ENCODE measurements at places on chromosomes 1 and 21.

GRCh38 chr1:171158096-171158495 is 27.0 kb upstream of the FMO2 start:
- no peak for DNase-seq

GRCh38 chr1:213858581-213858980 is 129.2 kb upstream of the PROX1 start:
- no peak for DNase-seq

- no peak for DNase-seq
Measured at GRCh38 chr1:166999075-166999474, 10.0 kb downstream of the MAEL start.

DNA sequence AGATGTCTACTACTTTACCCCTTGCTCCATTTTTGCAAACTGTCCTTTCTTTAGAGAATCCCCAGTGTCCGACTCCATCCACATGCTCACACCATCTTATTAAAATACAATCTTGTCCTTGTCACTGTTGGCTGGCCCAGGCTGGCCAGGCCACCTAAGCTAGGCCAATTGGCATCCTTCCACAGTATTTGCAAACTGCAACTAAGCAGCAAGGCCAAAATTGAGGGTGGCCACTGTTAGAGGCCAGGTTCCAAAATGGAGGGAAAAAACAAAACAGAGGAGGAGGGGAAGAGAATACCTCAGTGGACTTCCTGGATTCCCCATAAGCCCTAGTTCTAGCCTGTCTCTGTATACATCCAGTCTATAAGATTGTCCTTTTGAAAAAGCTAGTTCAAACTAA is 4.3 kb downstream of the FAM89A start:
- DNase-seq: no peak

DNA sequence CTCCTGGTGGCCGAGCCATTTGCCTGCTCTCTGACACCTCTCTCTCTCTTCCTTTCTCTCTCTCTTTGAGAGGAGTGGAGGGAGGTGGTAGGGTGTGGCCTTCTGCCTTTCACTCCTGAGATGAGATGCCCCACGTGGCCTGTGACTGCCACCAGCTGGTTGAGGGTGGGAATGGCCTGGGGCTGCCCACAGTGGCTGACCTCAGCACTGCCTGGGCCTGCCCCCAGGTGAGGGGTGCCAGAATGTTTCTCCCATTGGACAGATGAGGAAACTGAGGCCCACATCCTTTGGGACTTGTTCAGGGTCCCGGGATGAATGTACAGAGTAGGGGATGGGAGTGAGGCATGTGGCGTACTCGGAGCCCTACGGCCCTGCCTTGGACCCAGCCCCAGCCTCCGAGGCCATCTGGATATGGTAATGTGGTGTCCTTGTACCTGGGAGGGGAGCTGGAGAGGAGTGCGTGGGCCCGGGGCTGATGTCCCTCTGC is 12.7 kb upstream of the C1orf167 start:
- DNase-seq: no peak

GRCh38 chr1:201647094-201647493 is 108.2 kb downstream of the NAV1 start:
- DNase-seq: no peak

GRCh38 chr1:220044678-220045355 is 1.5 kb downstream of the EPRS1 start:
- no peak for DNase-seq

DNA sequence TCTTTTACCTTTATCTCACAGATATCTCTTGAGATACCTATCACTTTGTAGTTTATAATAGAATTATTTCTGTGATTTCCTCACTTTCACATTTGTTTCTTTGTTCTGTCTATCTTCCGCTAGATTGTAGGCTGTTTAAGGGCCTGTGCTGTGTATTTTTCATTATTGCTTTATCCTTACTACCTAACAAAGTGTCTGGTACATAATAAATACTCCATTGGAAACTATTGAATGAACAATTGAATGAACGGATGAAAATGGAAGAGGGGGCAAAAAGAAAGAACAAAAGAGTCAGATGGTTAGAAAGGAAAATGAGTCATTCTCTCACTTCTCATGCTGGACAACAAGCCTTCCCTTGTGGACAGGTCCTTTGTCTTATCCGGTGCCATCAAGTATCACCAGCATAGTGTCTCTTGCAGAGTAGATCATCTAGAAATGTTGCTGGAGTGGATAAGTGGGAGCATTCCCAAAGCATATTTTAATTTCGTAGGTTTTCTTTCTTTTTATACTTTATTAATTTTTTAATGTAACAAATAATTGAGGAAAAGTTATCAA is 159.8 kb downstream of the NEK7 start:
- no peak for DNase-seq

- no peak for DNase-seq
Measured at GRCh38 chr1:224637936-224638335, 21.8 kb downstream of the CNIH3 start.

DNA sequence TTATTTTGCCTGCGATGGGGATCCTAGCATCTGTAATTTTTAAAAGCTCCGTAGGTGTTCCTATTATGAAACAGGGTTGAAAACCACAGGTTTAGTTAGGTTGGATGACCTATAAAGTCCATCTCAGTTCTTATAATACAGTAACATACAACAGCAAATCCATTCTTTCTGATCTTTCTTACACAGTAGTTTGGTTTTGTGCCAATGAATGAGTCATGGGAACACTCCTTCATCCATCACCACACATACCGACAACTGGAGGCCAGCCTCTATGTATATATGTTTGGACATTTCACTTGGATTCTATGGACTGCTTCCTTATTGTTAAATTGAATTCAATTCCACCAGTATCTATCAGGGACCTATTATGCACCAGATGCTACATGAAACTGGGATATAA is 118.4 kb upstream of the L1TD1 start:
- DNase-seq: no peak

DNA sequence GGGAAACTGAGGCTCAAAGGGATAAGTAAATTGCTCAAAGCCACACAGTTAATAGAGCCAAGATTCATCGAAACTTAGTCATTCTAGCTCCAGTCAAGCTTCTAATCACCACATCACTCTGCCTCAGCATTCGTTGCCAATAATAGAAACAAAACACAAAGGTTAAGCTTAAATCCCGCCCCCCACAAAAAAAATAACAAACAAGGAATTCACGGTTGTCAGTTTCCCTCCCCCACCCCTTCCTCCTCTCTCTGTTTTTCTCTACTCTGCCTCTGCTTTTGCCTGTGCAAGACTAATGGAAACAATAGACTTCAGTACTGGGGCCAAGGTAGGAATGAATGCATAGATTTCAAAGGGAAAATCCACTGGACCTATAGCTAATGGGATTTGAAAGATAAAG is 70.7 kb upstream of the ZNF644 start:
- no peak for DNase-seq

GRCh38 chr1:178931858-178932551 is 61.1 kb upstream of the ANGPTL1 start:
- no peak for DNase-seq

DNA sequence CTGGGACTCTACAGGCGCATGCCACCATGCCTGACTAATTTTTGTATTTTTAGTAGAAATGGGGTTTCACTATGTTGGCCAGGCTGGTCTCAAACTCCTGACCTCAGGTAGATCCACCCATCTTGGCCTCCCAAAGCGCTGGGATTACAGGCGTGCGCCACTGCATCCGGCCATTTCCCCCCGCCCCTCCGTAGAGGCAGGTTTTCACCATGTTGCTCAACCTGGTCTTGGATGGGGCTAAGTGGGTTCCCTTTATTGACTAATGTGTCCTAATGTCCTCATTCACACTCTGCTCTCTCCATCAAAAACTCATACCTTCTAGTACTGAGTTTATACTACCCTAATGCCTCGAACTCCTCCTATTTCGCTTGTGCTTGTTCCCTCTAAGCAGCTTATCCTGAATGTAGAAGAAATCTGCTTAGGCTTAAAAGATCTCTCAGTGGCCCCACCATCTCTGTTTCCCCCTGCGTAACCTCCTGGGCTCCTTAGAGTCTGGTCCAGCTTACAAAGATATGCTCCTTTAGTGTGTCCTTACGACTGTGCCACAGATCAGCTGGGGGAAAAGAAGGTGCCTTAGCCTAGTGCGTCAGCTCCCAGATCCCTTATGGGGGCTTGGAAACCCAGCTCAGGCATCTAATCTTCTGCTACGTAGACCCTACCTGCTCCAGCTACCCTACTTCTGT is 8.0 kb downstream of the GNAT2 start:
- no peak for DNase-seq

DNA sequence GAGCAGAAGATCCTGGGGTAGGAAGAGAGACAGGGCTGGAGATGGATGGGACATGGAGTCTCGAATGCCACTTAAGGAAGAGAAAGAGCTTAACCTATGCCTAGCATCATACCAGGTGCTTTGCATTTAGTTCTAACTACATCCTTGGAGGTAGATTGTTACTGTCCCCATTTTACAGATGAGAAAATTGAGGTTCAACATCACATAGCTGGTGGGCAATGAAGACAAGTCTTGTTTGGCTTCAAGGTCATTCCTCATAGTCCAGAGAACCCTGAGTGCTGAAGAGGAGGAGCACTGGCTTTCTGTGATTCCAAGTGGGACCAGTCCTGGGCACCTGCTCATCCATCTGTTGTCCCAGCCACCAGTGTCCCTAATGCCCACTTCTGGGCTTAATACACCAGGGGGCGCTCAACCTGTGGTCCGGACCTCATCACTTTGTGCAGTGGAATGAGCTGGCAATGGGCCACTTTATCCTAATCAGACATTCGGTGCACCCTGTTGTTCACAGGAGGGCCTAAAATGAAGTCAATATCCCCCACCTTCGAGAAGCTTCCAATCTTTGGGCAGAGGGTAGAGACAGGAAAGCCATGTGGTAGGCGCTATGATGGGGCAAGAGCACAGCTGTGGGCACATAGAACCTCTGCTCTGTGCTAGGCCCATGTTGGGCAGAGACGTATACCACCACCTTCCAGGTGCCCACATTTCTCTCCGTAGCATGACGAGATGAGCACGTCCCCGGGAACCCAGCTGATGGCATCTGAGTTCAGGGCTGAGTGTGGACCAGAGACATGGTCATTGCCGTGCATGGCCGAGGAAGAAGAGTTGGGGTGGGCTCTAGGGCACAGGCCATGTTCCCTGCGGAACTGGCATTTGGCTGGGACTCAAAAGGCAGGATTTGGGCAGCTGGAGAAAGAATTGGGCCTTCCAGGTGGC is 9.2 kb downstream of the RPS6KA1 start:
- no peak for DNase-seq

DNA sequence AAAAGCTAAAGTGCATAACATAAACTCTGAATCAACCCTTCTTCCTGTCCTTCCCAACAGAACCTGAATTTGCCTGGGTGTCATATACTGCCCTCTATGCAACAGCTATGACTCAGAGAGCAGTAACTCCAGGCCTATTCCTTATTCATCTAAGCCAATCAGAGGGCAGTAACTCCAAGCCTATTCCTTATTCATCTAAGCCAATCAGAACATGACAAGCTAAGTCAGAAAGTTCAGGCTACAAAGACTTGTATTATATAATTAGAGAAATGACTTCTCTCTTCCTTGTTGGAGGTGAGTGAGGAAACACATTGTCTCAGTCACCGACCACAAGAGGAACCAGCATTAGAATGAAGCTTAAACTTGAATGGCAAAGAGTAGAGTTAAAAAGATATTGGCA is 26.2 kb upstream of the TADA1 start:
- no peak for DNase-seq

DNA sequence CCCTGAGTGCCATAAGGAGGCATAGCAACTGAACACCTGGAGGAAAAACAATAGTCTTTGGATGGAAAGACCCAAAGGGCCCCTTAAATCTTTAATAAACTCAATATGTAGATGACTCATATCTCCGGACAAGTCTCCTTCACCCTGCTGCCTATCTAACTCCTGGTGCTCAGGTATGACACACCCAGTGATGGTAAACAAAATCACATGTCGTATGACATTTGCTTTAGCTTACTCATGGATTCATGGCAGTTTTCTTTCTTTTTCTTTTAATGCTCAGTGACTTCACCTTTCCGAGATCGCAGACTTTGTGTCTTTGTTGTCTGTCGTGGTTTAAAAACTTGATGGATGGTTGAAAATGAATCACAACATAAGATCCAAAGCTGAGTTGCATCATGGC is 208.5 kb upstream of the PROX1 start:
- DNase-seq: no peak

GRCh38 chr1:211711315-211711705 is 35.9 kb upstream of the NEK2 start:
- no peak for DNase-seq

DNA sequence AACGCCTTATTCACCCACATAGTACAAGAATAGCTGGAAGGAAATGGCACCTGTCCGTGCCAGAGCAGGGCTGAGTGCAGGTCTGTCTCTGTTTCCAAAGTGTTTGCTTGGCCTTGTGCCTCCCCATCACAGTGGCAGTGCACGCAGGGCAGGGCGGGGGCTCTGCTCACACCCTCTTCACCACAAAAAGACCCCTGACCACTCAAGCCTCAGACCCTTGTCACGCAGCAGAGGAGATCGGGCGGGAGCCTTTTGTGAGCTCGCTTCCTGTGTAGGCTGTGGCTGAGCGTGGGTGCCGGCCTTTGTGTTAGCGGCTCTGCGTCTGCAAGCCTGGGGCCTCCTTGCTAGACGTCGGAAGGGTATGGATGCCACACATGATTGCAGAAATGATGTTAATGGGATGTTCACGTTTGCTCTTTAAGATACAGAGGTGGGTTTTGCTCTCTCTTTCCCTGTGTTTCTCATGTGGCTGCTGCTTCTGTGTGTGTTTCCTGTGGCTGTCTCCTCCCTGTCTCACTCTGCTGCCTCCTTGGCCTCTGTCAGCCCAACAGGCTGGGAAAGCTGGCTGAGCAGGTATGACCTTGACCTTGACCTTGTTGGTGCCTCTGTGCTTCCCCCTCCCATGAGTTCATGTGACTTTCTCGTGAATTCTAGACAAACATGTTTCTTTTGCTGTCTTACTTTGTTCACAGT is 45.4 kb downstream of the S100B start:
- no peak for DNase-seq

- DNase-seq: no peak
Measured at GRCh38 chr1:158249646-158250045, 4.6 kb upstream of the CD1A start.

DNA sequence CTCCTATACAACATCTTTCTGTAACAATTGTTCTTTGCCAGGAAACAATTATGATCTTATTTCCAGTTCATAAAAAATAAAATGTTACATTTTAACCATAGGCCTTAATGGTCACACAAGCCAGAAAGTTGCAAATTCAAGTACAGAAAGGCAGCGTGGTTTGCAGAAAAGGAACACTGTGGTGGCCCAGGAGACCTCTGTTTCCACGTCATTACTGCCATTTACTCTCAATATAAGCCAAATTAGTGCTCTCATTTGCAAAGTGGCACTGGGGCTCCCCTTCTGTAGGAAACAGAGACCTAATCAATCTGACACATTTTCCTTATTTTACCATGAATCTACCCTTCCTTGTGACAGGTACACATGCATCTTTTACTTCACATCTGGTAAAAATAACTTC is 79.3 kb upstream of the TLR5 start:
- no peak for DNase-seq

DNA sequence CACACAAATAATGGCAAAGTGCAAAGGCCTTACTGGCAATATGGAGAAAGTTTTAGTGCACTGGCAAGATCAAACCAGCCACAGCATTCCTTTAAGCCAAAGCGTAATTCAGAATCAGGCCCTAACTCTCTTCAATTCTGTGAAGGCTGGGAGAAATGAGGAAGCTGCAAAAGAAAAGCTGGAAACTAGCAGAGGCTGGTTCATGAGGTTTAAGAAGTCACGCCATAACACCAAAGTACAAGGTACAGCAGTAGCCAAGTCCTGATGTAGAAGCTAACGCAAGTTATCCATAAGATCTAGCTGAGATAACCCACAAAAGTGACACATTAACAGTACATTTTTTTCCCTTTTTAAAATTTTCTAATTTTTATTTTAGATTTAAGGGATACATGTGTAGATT is 57.1 kb downstream of the SLC27A3 start:
- no peak for DNase-seq

Data from SHP77 treated with DMSO at 0.1 percent for 48 hours (cell line).